AG08396 (cell line): ENCODE measurements at places on chromosomes 2 and 18.

- DNase-seq, result peak; percentile 71
These were observed 188.2 kb downstream of the BCL2 start for GRCh38 chr18:63131106-63131958.

DNA sequence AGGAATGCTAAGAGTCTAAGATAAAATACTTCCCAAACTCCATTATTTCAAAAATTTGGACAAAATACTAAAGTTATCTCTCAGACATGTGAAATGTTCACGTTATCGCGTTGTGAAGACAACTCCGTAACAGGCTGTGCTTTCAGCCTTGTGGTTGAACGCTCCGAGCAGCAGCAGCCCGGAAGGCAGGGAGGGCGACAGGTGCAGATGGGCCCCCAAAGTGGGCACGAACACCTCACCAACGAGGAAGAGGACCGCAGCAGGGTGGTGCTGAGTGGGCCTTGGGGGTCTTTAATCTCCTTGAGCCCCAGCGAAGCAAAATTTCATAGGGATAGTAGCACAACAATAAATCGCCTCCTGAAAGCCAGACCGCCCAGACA, 1.0 kb upstream of the FAM110C start:
- no peak for DNase-seq

DNA sequence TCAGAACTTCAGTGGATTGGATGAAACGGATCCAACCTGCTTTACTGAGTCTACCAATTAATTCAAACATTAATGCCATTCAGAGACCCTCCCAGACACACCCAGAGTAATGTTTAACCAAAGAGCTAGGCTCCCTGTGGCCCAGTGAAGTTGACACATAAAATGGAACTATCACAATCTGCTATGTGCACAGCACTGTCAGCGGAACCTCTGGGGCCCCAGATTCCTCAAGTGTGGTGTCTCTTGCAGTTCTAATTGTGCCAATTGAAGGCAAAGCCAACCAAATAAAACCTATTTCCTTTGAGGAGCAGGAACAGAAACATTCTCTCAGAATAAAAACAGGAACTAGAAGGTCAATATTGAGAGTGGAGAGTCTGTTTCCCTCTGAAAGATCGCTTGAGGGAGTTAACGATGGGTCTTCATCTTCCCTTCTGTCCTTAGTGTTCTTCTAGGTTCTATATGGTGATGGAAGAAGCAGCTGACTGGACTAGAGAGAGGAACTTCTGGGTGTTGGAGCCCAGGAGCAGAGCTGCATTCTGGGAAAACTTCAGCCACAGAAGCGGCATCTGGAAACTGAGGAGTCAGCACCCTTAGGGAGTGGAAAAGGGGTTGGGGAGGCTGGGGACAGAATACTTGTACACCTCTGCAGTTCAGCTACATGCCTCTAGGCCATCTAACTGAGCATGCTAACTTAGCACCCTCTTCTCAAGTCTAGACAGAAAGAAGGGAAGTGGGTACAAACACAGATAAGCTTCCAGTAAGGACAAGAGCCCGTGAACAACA, 174.4 kb upstream of the FBXO11 start:
- no peak for DNase-seq

- DNase-seq, result no peak
These were observed 261.1 kb upstream of the TRIB2 start for GRCh38 chr2:12455661-12456060.

DNA sequence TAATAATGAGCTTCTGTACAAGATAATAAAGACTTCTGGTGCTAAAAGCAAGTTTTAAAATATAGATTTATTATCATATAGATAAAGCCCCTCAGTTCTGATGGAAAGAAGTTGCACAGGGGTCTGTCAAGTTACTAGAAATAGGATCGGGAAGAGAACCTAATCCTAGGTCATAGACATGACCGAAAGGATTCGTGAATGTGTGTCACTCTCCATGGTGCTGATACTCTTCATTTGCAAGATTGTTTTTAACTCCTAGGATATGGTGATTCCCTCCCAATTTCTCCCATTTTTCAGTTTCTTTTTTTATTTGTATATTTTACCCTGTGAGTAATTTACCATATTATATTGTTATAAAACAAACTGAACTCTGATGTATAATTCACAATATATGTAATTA, 58.9 kb upstream of the CTNNA2 start:
- no peak for DNase-seq

GRCh38 chr2:15177103-15177502, 384.0 kb downstream of the NBAS start:
- no peak for DNase-seq

DNA sequence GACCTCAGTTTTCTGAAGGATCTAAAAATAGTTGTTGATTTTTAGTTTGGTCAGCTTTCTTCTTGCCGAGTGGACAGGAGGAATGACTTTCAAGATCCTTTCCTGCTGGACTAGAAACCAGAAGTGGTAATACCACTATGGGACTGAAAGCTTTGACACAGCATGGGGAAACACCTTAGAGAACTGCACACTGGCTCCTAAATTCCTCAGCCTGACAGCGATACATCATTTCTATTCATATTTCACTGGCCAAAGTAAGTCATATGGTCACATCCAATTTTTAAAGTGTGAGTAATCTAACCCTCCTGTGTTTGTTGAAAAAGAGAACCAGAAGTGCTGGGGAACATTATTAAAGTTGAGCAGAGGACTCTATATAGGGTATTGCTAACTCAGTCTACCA, 244.7 kb upstream of the MMADHC start:
- DNase-seq, result no peak

GRCh38 chr2:130887643-130888042, 50.9 kb downstream of the ARHGEF4 start:
- DNase-seq, result no peak

DNA sequence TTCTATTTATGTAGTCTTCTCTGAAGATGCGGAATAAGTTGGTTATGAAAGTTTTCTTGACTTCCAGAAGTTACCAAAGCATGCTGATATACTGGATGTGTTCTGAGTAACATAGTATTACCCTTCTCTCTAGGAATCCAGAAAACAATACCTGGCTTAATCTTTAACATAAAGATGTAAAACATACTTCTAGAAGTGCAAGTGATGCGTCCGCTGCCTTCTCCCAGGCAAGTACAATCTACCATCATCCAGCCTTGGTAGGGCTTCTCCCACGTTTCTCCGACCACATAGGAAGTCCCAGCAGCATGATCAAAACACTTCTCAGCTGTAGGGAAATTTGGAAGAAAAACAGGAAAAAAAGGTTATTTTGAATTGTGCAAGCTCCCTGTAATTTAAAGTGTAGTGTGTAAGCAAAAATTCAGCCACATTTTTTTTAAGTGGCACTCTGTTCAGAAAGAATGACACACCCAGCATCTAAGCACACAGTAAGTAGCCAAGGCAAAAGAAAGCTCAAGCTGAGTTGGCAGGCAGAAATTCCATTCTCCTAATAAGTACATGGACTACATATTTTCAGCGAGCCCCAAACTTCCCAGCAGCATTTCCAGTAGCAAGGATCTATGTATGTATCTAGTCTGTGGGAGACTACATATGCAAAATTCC, 5.2 kb downstream of the FN1 start:
- DNase-seq, result peak; percentile 28

DNA sequence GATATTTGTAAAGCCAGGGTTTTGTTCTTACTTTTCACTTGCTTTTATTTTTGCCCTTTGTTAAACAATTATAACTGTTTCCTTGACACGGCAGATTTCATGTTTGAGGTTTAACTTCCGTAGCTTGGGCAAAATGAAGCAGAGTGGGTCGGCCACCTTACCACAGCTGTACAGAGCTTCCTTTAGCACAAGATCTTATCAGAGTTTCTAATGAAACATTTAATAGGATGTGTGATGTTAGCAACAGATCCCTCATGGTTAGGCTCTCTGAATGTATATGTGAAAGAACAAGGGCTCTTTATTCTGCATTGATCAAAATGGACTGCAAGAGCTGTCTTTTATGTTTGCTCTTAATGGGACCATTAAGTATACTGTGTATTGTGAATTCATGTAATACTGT, 22.3 kb downstream of the RNF125 start:
- no peak for DNase-seq

GRCh38 chr18:57025540-57025939, 121.3 kb upstream of the BOD1L2 start:
- no peak for DNase-seq

GRCh38 chr2:72457801-72458516, 310.3 kb upstream of the CYP26B1 start:
- peak; percentile 16 for DNase-seq

GRCh38 chr2:235314371-235314930, 179.4 kb upstream of the AGAP1 start:
- no peak for DNase-seq

DNA sequence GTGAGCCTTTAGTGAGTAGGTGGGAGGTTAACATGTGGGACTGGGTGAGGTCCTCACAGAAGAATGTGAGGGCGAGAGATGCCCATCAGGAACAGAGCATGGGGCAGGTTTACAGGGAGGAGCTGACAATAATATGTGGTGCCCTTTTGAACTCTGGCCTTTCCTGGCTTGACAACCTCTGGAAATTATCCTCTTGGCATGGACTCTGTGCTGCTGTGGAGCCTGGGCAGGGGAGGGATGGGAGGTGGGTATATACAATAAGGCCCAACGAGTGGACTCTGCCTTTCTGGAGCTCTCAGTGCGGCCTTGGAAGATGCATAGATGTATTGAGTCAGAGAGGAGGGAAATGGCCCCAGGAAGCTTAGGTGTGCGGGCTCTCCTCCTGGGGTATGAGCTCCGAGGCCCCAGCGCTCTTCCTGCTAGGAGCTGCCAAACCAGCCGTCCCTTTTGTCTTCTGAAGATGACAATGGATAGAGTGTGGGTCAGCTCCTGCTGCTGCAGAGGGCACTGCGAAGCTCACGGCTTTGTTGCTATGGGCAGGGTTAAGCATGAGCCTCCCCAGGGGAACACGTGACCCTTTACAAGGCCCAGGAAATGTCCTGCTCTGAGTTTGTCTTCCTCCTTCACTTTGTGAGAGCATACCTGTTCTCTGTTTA, 8.7 kb upstream of the PSD4 start:
- DNase-seq, result no peak

DNA sequence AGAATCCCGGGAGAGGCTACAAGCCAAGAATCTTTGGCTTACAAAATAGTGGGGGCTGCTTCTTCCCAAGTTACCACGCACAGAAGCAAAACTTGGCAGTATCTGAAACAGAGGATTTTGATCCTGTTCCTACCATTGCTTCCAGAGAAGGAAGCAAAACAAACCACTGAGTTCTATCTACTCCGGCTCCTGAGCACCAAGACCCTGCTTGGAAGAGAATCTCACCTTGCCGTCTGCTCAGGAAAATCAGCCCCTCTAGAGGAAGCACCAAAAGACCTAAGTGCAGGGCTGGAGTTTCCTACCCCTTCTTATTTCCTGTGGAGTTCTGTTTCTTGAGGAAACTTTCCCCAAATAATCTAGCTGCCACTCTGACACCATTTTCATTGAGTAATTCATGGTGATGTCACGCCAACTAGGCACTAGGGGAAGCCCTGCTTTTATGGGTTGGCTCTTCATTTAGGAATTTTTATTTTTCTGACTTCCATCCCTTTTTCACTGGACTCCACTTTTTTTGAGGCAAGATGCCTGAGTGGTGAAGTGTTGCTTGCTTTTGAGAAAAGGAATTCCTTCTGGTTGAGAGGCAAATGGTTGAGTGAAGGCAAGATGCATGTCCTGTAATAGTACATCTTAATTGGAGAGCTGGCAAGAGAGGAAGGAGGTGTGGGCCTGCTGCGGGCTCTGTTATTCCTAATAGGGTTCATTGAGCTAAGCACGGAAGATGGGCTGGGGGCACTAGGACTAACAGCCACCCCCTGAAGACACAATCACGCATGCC, 36.8 kb upstream of the EML4 start:
- peak; percentile 43 for DNase-seq
